ENCODE measurements at places on chromosomes 5 and 9.

GRCh38 chr5:14357851-14358250 lies 214.7 kb downstream of the TRIO start:
- no peak for DNase-seq

GRCh38 chr9:127723444-127723843 lies 7.6 kb downstream of the TTC16 start:
- DNase-seq = no peak

GRCh38 chr9:34087370-34087769 lies 38.7 kb upstream of the UBAP2 start:
- DNase-seq = no peak

GRCh38 chr5:102216678-102217077 lies 79.4 kb downstream of the SLCO4C1 start:
- DNase-seq = no peak

- DNase-seq = no peak
Observed at GRCh38 chr5:147689426-147689825, 93.1 kb downstream of the JAKMIP2 start.

DNA sequence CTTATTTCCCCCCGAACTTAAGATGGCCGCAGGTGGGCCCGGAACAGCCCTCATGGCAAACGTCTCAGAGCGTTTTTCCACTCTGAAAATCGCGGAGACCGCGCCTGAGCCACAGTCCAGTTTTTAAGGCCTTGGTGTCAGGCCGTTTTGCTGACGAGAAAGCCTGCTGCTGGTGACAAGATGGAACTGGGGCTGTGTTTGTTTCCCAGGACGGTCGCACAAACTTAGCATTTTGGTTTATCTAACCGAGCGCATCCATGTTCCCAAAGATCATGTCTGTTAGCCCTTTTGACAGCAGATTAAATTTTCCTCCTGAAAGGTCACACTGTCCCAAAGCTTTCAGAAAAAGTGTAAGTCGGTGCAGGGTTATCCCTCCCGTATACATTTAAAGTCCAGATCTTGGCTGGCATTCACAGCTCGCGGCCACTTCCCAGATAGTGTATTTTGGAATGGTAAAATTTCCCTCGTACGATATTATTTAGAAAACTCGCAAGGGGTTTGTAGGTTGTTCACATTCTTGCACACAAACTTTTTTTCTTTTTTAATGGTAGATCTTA lies 812 bp downstream of the SREK1 start:
- no peak for DNase-seq

DNA sequence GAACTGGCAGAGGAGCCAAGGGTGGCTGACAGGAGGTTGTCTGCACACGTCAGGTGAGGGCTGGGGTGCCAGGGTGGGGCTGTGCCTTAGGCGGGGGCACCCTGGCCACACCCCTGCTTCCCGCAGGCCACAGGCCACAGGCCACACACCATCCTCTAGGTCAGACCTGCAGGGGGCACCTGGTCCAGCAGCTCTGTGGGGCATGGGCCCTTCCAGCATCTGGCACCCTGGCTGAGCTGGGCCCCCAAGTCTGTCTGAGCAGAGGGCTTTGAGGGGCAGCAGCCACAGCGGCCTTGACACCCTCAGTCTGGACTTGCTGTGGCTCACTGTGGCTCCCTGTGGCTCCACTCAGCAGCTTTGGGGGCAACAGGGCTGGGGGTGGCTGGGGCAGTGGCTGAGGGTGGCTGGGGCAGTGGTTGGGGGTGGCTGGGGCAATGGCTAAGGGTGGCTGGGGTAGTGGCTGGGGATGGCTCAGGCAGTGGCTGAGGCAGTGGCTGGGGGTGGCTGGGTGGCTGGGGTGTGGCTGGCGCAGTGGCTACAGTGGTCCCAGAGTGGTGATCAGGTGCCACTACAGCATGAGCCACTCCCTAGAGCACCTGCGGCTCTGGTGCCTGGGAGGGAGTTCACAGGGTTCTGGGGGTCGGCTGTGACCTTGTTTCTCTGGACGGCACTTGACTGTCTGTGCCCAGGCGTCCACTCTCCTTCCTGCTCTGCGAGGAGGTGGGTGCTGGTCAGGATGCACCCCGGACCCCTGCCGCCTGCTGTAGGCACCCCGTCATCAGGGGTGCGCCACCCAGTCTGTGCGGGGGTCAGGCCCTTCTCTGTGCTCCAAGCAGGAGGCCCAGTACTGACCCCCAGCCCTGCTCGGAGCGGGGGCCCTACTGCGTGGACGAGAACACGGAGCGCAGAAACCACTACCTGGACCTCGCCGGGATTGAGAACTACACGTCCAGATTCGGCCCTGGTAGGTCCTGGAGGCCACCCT lies 27.1 kb downstream of the NKD2 start:
- no peak for DNase-seq

- DNase-seq = no peak
Observed at GRCh38 chr5:148793261-148793660, 33.1 kb upstream of the ADRB2 start.

GRCh38 chr5:93635991-93636390 lies 53.0 kb downstream of the NR2F1 start:
- no peak for DNase-seq

DNA sequence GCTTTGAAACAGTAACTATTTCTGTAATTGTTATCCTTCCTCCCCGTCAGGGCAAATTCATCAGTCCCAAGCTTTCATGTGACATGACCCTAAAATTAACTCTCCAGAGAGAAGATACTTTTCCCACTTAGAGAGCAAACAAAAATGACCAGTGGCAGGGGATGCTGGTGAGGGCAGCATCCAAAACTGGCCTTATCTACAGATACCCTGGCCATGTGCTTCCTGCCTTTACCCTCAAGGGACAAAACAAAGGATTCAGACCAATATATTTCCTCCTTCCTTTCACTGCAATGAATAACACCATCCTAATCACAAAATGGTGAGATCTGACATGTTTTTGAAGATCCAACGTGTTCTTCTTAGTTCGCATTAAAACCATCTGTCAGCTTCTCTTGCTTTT lies 267.2 kb downstream of the MAN2A1 start:
- no peak for DNase-seq

- DNase-seq = no peak
Observed at GRCh38 chr5:60943624-60944023, 1.2 kb downstream of the ERCC8 start.

GRCh38 chr5:150422075-150422474 lies 9.4 kb upstream of the CD74 start:
- DNase-seq = no peak

- no peak for DNase-seq
Observed at GRCh38 chr5:126967808-126968466, 62.4 kb downstream of the MARCHF3 start.

GRCh38 chr5:501105-501830 lies 23.0 kb downstream of the SLC9A3 start:
- DNase-seq = no peak

- no peak for DNase-seq
Observed at GRCh38 chr5:88923623-88924329, 40.8 kb upstream of the MEF2C start.

DNA sequence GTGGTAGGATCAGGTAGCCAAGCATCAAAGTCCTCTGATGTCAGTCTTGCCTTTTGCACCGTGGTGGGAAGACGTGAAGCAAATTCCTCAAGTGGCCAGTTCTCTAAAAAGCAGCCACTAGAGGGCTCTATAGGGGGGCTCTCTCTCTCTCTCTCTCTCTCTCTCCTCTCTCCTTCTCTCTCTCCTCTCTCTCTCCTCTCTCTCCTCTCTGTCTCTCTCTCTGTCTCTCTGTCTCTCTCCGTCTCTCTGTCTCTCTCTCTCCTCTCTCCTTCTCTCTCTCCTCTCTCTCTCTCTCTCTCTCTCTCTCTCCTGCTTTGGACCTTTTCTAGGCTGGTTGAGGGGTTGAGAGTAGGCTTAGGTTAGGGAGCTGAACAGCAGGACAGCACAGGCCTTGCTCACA lies 13.9 kb upstream of the OSMR start:
- no peak for DNase-seq

DNA sequence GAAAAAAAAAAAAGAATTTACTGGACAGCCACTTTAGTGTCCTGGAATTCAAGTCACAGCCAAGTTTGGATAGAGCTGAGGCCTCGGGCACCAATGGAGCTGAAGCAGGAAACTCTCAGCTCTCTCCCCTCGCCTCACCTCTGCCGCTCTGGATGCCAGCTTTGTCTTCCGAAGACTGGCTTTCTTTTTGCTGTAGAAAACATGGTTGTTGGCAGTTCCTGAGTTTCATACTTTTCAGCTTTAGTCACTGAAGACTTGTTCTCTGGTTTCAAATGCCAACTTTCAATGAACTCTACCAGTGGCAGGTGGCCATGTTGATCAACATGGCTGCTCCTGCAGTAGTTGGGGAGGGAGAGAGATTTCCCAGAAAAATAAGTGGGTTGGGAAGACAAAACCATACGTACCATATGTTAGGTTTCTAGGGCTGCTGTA lies 142.2 kb downstream of the SNX18 start:
- DNase-seq = no peak

- DNase-seq = no peak
Observed at GRCh38 chr5:115686738-115687074, 60.9 kb upstream of the TMED7 start.

- no peak for DNase-seq
Observed at GRCh38 chr9:109519366-109519765, 21.3 kb upstream of the PTPN3 start.

- no peak for DNase-seq
Observed at GRCh38 chr5:1118738-1119137, 6.9 kb upstream of the SLC12A7 start.

- no peak for DNase-seq
Observed at GRCh38 chr5:133830911-133831310, 137.5 kb downstream of the C5orf15 start.

GRCh38 chr5:85441156-85441555 lies 1056.5 kb upstream of the EDIL3 start:
- DNase-seq = no peak

- no peak for DNase-seq
Observed at GRCh38 chr5:167771571-167771970, 519.9 kb upstream of the WWC1 start.

DNA sequence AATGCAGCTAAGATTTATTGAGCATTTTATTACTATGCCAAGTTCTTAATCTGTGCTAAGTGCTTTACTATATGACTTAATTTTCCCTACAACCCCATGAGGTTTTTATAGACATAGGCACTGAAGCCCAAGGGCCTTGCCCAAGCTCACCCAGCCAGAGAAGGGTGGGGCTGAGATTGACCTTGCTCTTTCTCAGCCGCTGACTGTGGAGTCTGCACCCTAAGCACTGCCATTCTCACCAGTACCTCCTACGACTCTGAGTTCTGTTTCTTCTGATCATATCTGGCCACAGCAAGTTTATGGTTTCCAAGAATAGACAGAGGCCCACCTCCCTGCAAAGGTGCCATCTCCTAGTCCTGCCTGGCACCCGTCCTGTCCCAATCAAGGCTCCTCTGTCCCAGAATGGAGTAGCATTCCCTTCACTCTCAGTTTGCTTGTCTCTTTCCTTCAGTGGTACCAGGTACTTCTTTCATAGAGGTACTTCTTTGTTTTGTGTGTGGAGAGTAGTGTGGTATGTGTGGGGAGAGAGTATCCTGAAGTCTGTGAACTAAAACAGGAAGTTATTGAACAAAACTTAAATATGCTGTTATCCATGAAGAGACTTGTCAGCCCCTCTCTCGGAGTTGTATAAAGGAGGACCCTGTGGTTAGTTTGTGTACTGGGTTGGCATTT lies 42.6 kb downstream of the CSF1R start:
- DNase-seq = no peak

GRCh38 chr5:133729800-133730199 lies 117.5 kb upstream of the FSTL4 start:
- no peak for DNase-seq

DNA sequence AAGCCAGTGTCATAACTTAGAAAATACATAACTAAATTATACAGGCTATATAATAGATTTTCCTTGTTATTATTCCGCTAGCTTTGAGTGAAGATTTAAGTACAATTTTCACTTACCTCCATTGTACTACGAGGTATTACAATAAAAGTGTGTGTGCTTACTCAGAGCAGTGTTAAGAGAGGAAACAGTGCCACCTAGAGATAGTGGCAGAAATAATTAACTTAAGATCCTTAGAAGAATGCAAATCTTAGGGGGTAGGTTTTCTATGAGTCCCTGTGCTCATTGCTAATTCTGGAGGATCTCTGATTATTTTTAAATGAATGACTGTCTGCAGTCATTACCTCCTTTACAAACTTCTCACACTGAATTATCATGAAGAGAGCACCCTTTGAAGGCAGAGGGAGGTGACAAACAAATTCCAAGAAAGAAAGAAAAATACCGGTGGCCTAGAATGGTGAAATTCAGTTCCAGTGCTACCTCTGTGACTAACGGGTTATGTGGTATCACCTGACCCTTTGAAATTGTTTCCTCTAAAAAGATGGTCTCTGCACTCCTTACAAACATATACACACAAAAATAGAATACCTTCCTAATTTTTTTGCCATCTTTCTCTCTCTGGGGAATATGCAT lies 379.8 kb downstream of the TRIM36 start:
- DNase-seq = no peak

- no peak for DNase-seq
Observed at GRCh38 chr9:8287501-8287900, 487.9 kb upstream of the DMAC1 start.

DNA sequence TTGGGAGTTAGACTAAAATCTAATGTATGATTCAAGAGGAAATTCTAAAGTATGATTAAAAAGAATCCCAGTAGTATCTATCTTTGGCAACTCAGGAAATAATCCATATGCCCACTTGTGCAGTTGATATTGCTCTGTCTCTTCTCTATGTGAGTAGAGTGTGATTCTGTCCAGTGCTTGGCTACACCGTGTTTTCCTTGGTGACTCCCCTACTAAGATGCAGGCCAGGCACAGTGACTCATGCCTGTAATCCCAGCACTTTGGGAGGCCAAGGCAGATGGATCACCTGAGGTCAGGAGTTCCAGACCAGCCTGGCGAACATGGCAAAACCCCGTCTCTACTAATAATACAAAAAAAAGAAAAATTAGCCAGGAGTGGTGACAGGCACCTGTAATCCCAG lies 495.4 kb downstream of the MAT2B start:
- DNase-seq = no peak

DNA sequence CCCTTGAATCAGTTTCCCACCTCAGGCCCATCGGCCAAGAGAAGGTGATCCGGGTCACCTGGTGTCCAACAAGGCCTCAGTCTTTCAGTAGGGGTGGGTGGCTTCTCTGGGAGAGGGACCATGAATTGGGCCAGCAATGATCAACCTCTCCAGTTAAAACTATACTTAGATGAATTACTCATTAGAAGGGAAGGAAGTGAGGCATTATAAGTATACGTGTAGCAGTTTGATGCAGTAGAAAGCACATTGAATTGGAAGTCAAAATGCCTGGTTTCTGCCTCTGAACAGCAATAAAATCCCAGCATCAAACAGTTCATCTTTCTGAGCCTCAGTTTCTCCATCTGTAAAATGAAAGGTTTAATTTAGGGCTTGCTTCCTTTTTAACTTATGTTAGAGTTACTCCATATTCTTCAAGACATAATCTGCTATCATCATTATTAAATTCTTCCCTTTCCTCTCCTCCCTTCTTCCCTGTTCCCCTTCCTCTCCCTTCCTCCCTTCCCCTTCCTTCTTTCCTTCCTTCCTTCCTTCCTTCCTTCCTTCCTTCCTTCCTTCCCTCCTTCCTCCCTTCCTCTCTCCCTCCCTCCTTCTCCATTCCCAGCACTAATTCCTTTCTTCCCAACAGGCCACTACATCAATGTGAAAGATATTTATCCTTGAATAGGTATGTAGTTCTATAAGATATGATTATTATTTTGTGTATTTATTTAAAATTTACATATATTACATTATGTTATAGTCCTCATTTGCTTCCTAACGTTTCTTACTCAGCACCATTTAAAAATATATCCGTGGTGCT lies 18.6 kb upstream of the TMEM174 start:
- no peak for DNase-seq

- DNase-seq = no peak
Observed at GRCh38 chr5:140227046-140227445, 52.1 kb downstream of the CYSTM1 start.
